KG1 (cell line): ENCODE measurements at places on chromosomes 5 and 9.

- DNase-seq = no peak
These were observed 42.9 kb upstream of the MEF2C start for GRCh38 chr5:88925692-88926490.

DNA sequence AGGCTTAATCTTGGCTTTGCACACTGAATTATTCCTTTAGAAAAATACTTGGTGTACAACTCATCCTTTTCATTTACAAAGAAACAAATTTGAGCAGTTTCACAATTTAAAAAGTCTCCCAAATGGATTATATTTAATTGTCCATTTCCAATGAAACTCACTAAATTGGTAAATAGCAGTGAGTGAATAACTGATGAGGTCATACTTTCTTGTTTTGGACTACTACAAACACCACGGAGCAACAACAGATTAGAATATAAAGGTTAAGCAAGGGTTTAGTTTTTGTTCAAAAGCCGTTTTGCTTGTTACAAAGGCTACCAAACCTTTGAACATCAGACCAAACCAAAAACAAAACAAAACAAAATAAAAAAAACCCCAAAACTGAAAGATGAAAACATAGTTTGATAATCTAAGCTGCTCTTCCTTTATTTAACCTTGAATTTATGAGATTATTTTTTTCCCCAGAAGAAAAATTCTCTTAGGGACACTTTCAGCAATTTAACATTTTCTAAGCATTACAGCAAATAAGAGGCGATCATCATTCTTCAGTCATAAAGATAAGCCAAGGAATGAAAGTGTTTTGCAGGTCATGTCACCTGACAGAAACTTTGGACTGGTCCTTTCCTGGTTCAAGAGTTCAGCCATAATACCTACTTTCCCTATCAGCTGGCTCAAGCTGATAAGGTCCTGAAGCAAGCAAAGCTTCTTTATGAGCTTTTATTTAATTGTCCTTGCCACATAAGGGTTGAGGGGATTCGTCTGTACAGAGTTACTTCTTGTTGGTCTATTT is 99.7 kb upstream of the CDKN2B start:
- DNase-seq = no peak

DNA sequence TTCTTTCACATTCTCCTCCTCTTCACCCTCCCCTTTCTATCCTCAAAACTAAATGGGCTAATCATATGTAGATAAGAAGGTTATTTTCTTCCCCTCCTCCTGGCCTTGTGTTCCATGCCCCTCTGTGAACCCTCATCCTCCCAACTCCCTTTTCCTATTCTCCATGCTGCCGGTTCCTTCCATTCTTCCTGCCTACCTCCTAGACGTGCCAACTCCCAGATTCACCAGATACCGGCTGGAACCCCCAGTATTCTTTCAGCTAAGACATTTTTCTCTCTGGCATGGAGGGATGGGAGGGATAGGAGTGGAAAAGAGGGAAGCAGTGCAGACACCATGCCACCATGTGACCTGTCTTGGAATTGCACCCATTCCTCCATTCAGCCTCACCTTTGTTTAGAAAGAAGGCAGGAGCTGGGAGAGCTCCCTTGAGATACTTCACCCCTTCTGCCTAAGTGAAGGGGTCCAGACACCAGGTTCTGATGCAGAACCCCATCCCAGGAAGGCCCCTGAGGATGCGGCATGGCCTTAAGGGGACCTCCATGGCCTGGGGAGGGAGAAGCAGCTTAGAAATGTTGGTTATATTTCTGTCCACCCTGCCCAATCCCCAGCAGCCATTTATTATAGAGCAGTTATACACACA is 4.8 kb downstream of the DNAJB5 start:
- DNase-seq = no peak

DNA sequence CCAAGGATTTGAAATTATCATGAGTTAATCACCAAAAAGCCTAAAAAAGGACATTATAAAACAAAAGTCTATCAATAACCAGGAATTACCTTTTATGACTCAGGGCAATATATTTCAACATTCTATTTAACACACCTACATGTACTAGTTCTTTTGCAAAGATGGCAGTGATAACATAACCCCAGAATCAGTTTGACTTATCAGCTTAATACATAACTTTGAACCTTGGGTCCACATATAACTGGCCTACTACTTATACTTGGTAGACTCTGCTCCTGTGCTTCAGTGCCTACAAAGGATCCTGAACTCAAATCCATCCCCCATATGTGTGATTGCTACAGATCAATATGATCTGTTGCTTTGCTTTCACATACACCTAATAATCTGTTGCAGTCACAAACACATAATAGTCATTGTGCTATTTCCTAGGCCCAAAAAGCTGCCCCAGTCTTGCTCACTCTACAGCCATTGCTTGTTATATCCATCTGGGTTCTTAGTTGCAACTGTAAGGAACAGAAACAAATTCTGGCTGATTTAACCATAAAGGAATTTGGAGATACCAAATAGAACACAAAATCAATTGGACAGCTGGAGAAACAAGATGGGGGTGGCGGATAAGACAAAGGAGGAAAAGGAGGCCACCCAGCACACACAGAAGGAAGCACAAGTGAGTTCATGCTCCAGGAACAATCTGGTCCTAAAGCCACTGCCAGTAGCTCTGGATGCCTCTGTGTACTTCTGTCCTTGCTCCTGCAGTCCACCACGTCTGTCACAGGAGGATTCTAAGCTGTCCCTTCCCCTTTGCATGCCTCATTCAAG is 25.5 kb downstream of the DEPDC1B start:
- no peak for DNase-seq

DNA sequence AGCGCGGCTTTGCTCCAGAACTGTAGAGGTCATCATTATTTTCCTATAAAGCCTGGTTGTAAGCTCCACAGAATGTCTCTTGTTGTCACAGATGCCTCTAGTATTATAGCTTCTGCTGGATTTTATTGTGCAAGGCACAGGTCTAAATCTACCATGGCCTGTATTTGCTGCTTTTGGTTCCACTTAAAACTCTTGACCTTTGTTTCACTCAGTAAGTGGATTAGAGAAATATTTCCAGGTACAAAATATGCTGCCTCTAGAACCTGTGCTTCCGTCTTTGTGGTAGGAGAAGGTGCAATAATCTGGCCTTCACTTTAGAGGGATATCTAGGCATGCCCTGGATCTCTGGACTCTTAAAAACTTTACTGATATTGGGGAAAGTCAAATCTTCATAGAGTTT is 476.6 kb upstream of the CD180 start:
- no peak for DNase-seq

DNA sequence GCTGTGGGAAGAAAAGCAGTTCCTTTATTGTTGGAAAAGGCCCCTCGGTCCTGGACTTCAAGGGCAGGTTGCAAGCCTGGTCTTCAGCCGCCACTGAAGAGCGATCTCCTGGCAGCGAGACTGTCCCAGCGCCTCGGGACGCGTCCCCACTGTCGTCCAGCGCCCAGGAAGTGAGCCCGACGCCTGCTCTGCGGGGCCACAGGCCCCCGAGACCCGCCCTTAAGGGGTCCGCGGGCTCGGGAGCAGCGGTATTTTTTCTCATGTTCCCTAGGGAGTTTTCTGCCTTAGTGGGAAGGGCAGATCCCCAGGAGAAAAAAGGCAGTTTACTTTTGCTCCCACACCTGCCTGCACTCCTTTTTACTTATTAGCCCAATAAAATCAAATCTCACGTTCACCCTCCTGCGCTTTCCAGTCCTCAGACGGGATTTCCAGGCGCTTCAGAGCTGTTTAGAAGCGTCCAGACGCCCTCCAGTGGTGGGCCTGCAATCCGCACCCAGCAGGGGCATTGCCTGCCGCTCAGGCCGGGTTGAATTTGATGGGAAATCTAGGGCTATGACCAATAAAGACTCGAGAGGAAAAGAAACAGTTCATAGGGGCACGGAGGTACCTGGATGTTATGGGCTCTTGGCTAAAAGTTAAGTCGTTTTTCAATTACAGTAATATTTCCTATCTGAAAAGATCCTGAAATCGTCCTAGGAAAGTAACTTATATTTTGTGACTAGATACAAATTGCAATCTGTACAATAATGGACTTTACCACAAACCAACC is 2.8 kb upstream of the EFNA5 start:
- peak; percentile 27 for DNase-seq

DNA sequence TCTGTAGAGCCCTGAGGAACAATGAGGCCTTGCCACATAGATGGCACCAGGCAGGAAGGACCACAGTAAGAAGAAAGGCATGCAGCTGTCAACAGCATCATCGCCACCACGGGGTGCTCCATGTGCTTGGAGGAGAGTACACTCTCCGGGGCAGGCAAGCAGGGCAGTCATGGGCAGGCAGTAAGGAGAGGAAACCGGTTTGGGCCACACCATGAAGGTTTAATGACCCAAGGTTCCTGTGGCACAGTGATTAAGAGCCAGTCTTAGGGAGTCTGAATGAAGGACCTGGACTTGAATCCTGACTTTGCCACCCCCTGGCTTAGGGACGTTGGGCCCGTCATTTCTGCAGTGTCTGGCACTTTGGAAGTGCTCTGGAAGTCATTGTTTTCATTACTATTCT is 80.6 kb upstream of the ZBTB43 start:
- no peak for DNase-seq

GRCh38 chr5:126998895-126999570 is 31.3 kb downstream of the MARCHF3 start:
- no peak for DNase-seq

DNA sequence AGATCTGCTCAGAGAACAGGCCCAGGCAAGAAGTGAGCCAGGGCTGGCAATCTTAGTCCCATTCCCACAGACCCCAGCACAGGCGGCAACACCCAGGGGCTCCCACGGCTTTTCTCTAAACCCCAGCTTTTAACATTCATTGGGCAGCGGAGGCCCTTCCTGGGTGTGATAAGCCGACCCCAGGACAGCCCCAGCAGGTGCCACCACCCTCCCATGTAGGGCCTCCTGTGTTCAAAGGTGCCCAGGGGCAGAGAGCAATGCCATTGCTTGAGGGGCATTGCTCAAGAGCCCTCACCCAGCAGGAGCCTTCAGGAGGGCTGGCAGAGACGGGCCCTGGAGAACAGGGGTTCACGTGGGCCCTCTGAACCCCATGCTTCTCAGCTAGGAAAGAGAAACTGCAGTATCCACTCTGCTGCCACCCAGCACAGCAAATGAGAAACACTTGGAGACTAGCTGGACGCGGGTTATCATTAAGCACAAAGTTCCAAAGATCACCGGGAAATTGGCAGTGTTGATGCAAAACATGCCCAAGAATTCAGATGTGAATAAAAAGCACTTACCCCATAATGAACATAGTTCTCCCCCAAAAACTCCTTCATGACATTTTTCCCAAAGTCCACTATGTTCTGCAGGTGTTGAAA is 13.9 kb downstream of the IPPK start:
- DNase-seq = no peak

DNA sequence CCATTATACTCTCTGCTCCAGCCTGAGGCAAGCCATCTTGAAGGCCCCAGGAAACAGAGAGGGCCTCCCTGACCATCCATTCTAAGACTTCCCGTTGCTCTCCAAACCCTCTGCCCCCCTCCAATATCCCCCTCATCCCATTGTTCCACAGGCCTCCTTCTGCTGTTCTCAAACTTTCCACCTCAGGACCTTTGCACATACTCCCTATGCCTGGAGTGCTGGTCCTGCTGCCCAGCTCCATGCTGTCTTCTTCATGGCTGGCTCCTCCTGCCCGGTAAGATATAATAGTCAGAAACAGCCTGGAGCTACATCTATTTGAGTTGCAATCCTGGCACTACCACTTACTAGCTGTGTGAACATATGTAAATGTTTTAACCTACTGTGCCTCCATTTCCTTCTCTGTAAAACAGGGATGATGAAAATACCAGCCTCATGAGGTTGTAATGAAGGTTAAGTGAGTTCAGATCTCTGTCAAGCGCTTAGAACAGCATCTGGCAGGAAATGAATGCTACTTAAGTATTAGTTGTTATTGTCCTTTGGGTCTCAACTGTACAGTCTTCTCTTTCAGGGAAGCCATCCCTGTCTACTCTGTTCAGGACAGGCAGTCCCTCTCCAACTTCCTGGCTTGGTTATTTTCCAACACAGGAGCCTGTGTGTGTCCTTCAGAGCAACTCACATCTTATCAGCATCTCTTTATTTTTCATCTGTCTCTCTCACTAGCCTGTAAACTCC is 45.8 kb downstream of the TMOD1 start:
- DNase-seq = no peak

GRCh38 chr9:91803151-91803940 is 146.7 kb downstream of the ROR2 start:
- DNase-seq = no peak

DNA sequence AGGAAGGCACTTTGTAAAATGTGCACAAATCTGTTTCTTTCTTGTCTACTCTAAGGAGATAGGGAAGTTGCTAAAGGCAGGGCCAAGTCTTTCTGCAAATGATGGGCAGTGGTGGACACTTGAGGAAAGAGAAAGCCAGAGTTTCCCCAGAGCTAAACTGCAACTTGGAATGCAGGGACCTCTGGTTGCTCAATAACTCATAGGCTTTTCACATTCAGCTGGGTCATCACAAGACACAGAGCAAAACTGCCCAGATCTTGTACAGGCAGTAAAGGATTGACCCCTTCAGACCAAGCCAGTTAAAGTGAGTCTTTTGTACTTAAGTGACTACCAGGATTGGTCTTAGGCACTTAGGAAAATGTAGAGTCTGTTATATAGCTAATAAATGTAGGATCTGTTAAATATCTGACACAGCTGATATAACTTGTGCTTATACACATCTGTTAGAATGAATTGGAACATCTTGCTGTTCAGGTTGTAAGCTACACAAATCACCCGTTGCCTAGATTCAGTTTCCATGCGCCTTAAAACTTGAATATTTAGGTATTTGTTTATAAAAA is 13.5 kb upstream of the AGXT2 start:
- DNase-seq = no peak

DNA sequence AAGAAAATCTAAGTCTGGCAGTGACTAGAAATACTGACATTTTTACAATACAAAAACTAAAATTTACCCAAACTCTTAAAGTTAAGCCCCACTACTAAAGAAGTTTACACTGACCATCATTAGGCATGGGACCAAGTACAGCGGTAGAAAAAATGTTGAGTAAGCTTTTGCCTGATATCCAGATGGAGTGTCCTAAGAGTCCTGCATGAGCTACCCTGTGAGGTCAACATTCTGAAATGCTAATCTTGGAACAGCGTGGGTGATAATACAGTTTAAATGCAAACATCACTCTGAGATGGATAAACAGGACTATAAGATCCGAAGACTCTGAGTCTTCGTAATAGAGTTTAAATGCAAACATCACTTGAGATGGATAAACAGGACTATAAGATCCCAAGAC is 189.7 kb downstream of the DCP2 start:
- DNase-seq = no peak

- DNase-seq = no peak
These were observed 2.9 kb upstream of the KLF4 start for GRCh38 chr9:107492381-107492970.
